ENCODE measurements at places on chromosomes 3 and 15.

DNA sequence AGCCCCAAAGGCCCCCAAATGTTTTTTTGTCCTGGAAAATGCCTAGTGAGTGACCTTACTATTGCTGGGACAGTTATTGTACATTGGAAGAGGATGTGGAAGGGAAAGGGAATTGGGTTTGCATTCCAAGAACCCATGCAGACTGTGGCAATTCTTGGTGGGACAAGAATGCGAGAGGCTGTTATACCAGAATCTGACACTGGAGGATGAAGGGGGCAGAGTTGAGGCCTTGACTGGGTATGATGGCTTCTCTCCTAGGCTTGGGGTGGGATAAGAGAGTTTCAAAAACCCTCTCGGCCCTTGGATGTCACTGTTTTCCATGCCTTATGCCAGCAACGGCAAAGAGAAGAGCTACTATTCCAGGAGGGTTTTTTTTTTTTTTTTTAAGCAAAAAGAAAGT lies 25.3 kb downstream of the IL16 start:
- no peak for DNase-seq

DNA sequence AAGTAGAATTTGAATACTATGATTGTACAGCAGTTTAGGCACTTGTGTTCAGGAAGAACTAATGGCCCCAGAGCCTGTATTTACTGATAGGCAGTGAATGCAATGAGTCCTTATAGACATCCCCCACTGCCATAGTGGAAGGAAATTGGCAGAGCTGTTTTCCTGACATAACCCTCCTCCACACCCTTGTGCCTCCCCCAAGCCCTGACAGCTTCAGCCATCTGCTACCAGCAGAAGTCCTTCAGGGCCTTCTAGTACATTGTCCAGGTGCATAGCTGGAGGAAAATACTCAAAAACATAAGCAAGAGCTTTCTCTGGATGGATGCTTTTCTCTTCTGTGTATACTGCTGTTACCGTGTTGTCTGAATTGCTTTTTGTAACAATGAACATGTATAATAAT lies 20.6 kb downstream of the ARHGAP31 start:
- no peak for DNase-seq

DNA sequence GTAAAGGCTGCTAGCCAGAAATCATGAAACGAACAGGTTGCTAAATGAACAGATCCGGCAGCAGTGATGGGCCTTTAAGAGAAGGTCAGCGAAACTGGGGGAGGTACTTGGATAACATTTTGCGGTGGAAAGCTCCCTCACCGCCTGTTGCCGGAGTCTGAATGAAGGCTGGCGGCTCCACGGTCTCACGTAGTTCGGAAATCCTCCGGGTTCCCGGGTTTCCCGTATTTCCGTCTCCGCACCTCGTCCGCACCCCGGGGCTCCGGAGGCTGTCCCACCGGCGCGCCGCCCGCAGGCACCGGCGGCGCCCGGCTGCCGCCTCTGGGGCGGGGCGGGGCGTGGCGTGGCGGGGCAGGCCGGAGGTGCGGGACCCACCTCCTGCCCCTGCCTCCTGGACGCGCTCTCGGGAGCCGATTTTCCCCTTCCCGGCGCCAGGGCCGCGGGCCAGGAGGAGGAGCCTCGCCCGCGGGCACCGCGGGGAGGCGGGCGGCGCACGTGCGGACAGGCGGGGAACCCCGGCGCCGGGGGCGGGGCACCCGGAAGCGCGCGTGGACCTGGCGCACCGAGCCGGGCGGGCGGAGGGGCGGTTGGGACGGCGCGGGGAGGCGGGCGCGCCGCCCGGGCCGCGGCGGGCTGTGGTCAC lies at the start of gene ZDHHC23:
ZDHHC23 (plus strand) TSS at position 642 of the 643 bp plus-strand sequence. CDS start 790 bp downstream, outside the sequence.
- DNase-seq, result no peak

GRCh38 chr15:34721802-34722438 lies 32.9 kb downstream of the GJD2 start:
- no peak for DNase-seq

- no peak for DNase-seq
Measured at GRCh38 chr3:176120507-176120906, 1076.8 kb downstream of the TBL1XR1 start.
